ENCODE measurements at places on chromosomes 6 and 20.

GRCh38 chr6:37256692-37257319 is 766 bp upstream of the TBC1D22B start:
- DNase-seq, result no peak

GRCh38 chr6:146781836-146782235 is 183.1 kb downstream of the ADGB start:
- no peak for DNase-seq

- DNase-seq, result no peak
Observed at GRCh38 chr6:33313105-33313708, 671 bp downstream of the TAPBP start.

DNA sequence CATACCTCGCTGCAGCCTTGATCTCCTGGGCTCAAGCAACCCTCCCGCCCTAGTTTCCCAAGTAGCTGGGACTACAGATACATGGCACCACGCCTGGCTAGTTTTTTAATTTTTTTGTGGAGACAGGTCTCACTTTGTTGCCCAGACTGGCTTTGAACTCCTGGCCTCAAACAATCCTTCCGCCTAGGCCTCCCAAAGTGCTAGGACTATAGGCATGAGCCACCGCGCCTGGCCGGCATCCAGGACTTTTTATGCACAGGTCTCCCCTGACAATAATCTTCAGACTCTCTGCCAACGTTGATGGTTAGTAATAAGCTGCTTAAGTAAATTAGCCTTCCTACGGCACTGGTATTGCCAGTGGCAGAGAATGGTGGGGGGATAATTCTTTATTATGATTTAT is 110.5 kb upstream of the MTHFD1L start:
- DNase-seq, result no peak

DNA sequence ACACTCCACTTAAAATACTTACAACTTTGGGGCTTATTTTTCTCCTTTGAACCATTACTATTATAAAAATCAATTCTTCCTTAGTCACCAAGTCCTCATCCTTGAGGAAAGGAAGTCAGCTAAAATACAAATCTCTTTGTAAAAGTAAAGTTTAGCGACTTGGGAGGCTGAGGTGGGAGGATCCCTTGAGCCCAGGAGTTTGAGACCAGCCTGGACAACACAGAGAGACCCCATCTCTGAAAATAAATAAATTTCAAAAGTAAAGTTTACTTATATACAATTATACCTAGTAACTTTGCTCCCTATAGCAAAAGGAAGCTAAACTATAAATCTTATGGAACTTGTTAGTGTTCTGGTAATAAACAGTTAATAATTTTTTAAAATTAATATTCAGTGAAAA is 40.4 kb downstream of the MYB start:
- no peak for DNase-seq

- no peak for DNase-seq
Observed at GRCh38 chr20:19380211-19380610, 167.8 kb downstream of the SLC24A3 start.

DNA sequence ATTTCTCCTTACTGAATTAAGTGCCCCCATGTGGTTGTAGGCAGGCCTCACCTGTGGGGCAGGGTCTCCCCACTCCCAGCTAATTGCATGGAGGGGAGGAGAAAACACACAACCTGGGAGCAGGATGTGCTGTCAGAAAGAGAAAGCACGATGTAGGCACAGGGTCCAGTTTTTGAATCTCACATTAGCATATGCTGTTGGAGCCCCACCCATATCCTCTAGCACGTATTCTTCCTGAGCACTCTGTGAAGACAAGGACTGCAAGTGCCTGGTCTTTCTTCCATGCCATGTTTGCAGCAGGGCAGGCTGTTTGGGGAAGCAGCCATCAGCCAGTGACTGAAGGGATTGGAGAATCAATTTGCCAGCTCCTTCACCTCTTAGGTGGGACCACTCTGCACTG is 108.2 kb downstream of the CFAP61 start:
- no peak for DNase-seq

DNA sequence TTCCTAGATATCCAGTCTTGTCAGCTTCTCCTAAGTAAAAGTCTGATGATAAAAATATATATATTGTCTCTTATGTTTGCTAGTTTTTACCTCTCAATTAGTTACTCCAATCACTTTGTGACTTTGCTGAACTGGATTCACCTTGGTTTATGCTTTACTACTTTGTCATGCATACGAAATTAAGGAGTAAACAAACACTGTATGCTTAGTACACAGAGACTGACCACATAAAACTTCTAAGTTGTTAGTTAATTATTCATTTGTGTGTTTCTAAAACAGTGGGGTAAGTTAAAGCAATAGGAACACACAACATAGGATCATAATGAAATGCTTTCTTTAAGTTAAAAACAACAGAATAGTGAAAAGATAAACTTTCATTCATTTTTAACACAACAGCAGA is 877.3 kb upstream of the MAP3K7 start:
- DNase-seq, result no peak

GRCh38 chr6:101444717-101445116 is 51.2 kb downstream of the GRIK2 start:
- no peak for DNase-seq

- DNase-seq, result no peak
Observed at GRCh38 chr6:47485491-47486135, 8.0 kb downstream of the CD2AP start.

DNA sequence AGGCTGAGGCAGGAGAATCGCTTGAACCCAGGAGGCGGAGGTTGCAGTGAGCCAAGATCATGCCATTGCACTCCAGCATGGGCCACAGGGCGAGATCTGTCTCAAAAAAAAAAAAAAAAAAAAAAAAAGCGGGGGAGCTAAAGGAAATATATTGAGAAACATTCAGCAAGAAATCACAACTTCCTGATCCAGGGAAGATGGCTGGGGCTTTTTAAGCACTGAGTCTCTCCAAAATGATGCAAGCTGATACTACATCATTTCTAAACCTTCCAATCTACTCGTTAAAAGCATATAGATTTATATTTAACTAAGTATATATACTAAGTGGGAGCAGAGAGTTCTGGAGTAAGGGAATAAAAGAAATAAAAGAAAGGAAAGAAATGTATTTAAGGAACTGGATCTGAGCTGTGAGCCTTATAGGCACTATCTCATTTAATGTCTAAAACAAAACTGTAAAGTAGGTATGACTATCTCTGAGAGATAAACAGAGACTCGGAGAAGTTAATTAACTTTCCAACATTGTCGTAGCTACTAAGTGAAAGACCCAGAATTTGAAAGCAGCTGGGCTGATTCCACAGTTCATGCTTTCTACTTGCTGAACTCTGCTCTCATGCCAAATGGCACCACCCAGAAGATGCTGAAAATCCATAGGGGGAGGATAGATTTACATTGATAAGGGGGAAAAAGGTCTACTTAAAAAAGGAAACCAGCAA is 215.0 kb upstream of the MARCKS start:
- DNase-seq, result no peak

GRCh38 chr20:1254254-1254653 is 11.8 kb upstream of the SNPH start:
- no peak for DNase-seq

GRCh38 chr20:64005394-64005793 is 24.5 kb downstream of the PRPF6 start:
- no peak for DNase-seq

DNA sequence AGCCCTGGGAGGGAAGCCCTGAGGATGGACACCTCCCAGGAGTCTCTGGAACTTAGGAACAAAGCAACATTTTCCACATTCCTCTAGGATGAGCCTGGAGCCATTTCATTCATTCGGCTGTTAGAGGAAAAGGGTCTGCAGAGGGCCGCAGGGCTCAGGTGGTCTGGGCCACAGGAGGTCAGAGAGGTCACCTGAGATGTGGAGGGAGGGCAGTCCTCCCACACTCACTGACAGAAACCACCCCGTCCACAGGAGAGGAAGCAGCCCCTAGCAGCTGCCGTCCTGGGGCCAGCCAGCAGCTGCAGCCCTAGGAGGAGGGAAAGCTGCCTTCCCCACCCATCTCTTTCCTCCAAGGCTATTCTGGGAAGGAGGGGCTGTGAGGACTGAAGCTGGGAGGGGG is 207.0 kb downstream of the CDC5L start:
- peak; percentile 30 for DNase-seq

DNA sequence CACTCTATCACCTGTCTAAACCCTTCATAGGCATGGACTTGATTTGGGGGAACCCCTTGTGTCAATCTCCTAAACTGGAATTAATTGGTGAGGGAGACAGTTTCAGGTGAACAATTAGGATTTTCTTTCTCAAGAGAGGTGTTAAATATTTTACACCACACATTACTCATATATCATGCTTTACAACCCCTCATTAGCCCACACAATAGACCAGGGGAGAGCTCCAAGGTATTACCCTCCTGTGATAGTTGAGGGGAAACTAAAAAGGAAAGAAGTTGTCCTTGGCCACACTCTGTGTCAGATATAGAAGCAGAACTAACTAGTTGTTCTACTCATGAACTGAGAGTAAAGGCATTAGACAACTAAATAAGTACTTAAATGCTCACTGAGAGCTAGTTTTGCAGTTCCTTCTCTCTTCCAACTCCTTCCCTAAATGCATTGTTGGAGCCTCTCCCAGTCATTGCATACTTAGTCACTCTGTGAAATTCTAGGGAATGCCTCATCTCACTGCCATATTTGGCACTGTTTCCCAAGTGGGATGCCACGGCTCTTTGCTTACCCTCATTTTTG is 183.7 kb upstream of the CEP162 start:
- DNase-seq, result no peak

GRCh38 chr6:133681891-133682290 is 207.0 kb upstream of the TCF21 start:
- no peak for DNase-seq

GRCh38 chr6:11392778-11393507 is 144.6 kb upstream of the TMEM170B start:
- no peak for DNase-seq

DNA sequence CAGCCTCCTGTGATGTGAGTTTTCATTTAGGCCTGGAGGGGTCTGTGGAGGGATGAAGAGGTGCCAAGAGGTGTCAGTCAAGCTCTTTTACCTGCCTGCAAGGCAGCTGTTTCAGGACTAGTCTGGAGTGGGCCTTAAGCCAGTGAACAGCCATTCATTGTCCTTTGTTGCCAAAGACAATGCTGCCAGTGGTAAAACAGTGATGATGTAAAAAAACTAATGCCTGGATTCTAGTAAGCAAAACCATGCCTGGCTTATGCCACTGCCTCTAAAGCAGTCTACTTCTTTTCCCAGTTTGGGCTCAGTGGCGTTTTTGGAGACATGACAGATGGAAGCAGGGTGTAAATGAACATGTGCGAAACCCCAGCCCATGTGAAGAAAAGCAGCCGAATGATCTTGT is 93.5 kb upstream of the KCNK16 start:
- DNase-seq, result no peak

DNA sequence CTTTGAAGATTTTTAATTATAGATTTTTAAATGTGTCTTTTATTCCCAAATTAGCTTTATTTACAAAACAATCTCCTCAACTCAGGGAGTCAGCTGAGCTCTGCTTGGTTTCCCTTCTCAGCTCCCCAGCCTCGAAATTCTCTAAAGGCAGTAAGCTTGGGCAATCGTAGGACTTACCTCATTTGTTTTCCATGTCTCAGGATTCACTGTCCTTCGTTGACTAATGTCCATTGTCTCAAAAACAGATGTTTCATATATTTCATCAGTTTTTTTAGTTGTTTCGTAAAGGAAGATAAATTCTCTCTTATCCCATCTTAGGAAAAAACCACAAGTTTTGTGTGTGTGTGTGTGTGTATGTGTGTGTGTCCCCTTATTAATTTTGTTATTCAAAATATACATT is 102.2 kb upstream of the ADGRF1 start:
- DNase-seq, result no peak

DNA sequence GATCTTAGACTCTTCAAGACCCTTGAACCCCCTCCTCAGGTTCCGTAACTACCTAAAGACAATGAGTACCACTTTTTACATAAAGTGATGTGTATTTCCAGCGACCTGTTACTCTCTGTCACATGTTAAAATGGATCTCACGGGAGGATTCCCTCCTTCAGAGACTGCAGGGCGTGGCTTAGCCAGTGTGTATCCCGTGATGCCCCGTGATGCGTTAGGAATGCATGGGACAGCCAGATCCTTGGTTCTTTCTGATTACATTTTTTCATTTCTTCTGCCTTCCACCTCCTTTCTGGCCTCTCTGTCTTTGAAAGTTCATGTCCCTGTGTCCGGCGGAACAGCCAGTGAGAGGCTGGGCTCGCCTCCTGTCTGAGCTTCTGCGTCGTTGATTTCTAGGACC is 155.5 kb downstream of the TMEM242 start:
- DNase-seq, result no peak

- DNase-seq, result no peak
Observed at GRCh38 chr20:20747298-20747697, 34.9 kb upstream of the RALGAPA2 start.

DNA sequence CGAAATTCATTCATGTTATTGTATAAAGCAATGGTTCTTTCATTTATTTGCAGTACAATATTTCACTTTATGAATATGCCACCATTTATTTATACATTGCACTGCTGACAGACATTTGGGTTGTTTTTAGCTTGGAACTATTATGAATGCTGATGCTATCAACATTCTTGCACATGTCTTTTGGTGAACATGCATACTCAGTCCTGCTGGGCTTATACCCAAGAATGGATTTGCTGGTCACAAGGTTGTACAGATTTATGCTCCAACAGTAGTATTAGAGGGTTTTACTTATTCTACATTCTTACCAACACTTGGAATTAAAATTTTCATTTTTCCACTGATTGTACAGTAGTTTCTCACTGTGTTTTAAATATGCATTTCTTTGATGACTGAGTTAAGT is 126.2 kb downstream of the PTPRK start:
- no peak for DNase-seq

GRCh38 chr6:41976794-41977484 is 35.3 kb upstream of the CCND3 start:
- DNase-seq, result peak; percentile 31

GRCh38 chr20:31746068-31746878 is 7.2 kb downstream of the TPX2 start:
- no peak for DNase-seq

DNA sequence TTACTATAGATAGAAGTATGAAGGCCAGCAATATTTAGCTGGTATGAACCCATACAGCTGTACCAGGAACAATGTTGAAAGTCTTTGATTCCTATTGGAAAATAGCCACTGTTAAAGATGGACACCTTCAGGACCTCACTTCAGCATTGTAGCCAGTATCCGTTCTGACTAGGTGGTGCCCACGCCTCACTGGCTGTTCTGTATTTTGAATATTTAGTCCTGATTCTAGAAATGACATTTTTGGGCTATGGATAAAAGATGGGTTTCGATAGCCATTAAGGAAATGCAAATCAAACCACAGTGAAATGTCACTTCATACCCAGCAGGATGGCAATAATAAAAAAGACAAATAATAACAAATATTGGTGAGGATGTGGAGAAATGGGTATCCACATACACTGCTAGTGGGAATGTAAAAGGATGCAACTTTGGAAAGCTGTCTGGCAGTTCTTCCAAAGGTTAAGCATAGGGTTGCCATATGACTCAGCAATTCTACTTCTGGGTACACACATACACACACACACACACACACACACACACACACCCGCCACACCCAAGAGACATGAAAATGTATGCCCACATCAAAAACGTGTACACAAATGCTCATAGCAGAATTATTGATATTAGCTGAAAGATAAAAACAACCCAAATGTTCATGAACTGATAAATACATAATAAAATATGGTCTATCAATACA is 56.8 kb downstream of the UTRN start:
- DNase-seq, result no peak

All from GM10248 (cell line).